ENCODE measurements at places on chromosomes 3 and 15.
A peak's percentile ranks its signal among the peaks of the same experiment; 100 is the strongest.

DNA sequence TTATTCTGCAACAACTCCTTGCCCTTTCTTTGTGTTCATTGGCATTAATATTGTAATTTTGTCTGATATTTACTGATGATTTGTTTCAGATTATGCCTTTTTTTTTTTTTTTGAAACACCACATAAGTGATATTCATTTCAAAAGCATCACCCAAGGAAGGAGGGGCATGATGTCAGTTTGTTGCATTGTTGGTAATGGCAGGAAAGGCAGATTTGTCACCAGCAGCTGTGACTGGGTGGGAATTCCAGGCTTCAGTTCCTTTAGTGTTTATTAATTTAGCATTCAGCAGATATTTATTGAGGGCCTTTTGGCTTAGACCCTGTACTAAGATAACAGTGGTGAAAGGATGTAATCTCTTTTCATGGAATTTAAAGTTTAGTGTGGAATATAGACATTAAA, 19.5 kb downstream of the SENP2 start:
- DNase-seq = no peak

DNA sequence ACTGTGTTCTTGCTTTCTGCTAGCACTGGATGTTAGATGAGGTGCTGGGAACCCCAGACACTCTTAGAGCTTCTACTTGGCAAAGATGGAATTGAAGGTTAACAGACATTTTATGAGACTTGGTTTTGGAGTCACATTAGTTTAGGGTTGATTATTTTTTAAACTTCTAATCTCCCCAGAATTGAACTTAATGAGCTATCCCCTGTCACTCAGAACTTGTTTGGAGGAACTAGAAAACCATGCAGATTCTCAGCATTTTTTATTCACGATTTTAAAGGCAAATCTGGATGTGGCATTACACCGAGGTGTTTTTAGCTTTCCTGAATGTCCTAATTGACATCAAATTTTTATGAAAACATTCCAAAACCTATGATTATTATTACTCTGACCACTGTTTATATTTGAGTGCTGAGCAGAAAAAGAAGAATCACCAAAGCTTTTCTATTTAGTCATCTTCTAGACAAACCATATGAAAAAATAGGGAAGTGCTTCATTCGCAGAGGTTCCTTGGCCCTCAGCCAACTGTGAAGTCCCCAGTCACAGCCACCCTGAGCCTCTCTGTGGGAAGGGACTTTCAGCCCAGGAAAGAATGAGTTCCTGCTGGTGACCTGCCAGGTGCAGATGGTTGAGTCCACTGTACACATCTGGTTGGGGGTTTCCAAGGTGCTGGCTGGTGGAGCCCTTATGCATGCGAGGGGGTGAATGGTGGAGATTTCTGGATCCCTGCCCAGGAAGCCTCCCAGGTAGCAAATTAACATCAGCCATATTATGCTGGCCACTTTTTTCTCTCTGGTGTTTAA, 196.0 kb upstream of the TOPAZ1 start:
- no peak for DNase-seq

GRCh38 chr15:69996321-69997160, 101.2 kb downstream of the TLE3 start:
- peak; percentile 36 for DNase-seq

- no peak for DNase-seq
Observed at GRCh38 chr3:12662593-12663400, 1.1 kb downstream of the RAF1 start.

GRCh38 chr15:77546050-77546501, 86.6 kb downstream of the LINGO1 start:
- DNase-seq = no peak

- no peak for DNase-seq
Observed at GRCh38 chr15:29430831-29431230, 161.2 kb upstream of the NSMCE3 start.

DNA sequence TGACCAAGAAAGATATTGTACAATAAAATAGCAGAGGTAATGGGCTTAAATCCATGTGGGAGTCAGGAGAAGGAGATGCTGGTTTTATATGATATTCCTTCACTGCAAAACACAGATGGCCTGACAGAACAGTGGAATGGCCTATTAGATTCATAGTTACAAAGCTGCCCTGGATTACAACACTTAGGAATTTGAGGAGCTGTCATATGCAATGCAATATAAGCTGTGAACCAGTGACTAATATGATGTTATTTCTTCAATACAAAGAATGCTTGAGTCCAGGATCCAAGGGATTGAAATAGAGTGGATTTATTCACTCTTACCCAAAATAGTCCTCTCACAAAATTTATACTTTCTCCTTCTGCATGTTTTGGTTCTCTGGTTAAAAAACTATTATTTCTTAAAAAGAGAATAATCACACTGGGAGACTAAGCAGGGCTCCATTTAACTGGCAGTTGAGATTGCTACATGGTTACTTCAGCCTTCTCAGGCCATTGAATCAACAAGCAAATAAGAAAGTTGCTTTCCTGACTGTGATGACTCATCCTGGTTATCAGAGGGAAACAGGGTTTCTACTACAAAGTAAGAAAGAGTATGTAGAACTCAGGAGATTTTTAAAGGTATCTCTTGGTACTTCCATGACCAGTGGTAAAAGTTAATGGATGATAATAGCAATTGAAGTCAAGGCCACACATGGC, 79.8 kb upstream of the ZPLD1 start:
- no peak for DNase-seq

DNA sequence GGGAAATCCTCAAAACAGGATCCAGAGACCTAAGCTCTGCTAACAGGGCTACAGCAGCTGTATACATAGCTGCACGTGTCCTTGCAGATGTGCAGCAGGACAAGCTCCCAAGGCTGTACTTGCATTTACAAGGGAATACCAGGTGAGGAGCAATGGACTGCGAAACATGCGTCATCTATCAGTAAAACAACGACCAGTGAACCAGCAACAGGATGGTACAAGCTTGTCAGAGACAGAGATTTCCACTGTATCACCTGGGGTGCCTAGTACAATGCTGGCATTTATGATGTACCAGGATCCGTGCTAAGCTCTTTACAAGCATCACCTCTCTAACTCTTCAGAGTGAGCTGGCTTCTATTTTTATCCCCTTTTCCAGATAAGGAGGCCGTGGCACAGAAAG, 227.3 kb downstream of the FOXP1 start:
- DNase-seq = no peak

GRCh38 chr3:187809612-187809991, 64.3 kb upstream of the BCL6 start:
- no peak for DNase-seq

GRCh38 chr3:22569570-22569969, 633.6 kb upstream of the UBE2E2 start:
- DNase-seq = no peak

- DNase-seq = no peak
Observed at GRCh38 chr15:70494852-70495571, 268.3 kb downstream of the UACA start.

GRCh38 chr15:99571299-99571698, 5.5 kb downstream of the MEF2A start:
- DNase-seq = no peak

GRCh38 chr3:52839892-52840545, 5.2 kb upstream of the MUSTN1 start:
- DNase-seq = no peak

DNA sequence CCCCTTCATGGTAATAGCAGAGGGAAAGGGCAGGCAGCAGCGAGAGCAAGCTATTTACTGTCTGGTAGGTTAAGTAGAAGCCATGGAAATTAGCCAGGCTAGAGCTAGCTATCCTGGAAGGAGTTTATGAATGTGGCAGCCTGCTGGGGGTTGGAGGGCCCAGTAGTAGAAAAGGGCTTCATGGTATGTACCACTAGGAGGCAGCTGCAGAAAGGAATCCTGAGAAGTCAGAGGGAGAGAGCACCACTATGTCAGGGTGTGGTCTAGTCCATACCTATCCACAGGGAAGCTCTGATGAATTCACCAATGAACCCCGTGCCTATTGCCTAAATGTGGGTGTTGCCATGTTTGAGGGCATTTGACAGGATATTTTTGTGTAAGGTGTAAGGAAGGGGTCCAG, 55.0 kb downstream of the PLAAT1 start:
- no peak for DNase-seq

DNA sequence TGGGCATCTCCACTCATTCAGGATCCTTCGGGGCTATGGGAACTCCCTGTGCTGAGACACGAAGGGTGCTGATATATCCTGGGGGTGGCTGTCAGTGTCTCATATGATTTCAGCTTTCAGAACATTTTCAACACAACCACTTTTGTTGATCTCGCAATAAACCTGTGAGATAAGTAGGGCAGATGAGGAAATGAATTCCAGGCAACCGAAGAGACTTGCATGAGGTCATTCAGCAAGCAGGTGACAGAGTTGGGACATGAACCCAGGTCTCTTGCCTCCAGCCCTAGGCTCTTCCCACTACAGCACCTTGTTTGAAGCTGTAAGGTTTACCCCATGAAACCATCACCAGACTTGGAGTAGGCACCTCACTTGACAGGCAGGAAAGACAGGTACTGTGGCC, 16.6 kb downstream of the DUOX1 start:
- DNase-seq = no peak

- no peak for DNase-seq
Observed at GRCh38 chr3:124976383-124976782, 41.8 kb upstream of the MUC13 start.

DNA sequence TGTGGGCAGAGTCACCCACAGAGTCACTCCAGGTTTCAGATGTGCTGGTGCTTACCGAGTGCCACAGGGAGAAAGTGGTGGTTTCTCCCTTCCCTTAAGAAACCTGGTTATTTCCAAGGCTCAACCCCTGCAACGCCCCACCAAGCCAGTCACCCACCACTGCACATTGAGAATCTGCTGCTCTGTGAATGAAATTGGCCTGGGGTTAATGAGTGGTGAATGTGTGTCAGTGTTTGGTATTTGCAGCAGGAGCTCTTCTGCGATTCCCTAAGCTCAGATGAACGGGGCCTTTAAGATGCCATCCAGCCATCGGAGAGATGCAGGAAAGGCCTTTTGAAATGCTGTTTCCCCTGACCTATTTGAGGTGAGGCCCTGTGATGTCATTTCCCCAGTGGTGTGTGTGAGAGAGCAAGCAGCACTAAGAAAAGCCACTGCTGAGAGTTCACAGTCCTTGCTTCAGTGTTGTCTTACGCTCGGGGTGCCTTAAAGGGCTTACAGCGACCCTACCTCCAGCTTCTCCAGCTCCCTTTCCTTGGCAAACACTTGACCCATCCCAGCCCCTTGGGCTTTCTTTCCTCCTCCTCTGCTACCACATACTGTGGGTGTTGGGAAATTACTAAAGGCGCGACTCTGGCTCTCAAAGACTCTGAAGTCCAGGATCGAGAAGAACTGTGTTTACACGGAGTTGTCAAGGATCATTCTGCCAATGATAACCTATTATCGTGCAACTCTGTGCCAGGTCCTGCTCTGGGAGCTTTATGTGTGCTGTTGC, 68.9 kb downstream of the SMAD3 start:
- no peak for DNase-seq

GRCh38 chr3:132659000-132659364, 627 bp downstream of the ACAD11 start:
- no peak for DNase-seq

DNA sequence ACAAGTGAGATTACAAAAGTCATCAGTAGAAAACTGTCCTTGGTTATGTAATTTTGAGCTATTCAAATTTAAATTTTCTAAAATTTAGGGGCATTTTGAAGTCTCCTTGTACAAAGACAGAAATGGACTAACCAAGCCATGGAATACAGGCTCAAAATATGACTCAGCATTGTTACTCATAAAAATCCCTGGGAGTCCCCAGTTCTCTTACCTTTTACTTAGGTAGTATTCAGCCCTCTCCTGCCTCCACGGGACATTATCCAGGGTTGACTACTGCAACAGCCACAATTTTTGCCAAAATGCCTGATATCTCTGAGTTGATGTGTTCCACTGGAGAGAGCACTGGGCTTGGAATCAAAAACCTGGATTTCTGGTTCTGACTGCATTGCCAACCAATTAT, 25.0 kb downstream of the CLDN18 start:
- no peak for DNase-seq

DNA sequence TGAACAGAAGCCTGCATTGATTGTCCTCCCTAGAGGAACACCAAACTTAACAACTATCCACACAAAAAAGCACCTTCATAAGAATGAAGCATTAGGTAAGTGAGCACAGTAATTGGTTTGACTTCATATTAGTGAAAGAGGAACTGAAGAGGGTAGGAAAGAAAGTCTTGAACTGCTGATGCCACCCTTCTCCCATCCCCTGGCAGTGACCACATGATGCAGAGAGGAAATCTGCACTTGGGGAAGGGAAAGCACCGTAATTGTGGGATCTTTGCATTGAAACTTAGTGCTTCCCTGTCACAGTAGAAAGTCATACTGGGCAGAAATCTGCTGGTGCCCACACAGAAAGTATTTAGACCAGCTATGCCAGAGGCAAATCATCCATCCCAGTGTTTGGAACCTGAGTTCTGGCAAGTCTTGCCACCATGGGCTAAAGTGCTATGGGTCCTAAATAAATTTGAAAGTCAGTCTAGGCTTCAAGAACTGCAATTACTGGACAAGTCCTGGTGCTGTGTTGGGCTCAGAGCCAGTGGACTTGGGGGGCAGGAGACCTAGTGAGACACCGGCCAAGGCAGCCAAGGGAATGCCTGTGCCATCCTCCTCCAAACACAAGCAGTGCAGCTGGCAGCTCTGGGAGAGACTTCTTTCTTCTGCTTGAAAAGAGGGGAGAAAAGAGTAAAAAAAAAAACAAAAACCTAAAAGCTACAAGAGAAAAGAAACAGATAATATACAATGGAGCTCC, 63.6 kb downstream of the SLC15A2 start:
- DNase-seq = no peak

GRCh38 chr3:141076797-141077571, 25.8 kb downstream of the SPSB4 start:
- no peak for DNase-seq

DNA sequence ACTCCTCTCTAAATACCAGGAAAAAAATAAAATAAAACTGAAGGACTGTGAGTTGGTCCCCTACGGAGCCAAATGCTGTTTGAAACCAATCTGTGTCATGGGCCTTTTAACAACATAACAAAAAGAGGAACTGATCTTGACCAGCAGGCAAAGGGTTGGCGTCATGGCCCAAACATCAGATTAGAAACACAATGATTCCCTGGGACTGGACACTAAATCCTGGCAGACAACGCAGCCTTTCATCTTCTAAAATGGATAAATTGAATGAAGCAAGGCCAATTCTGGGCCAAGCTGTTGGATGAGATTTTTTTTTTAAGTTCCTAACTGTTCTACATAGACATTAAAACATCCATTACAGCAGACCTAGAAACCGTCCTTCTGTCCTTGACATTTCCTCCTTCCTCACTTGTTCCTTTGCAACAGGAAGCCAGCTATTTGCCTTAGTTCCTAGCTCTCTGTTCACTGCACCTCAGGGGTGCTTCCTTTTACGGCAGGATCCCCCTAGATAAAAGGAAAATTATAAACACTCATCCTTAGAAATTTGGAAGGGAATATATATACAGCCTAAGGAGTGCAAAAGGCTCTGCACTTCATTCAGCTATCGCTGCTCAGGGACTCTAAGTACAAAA, 21.6 kb upstream of the TAFA4 start:
- no peak for DNase-seq

- no peak for DNase-seq
Observed at GRCh38 chr15:26631894-26632293, 141.0 kb downstream of the GABRB3 start.
